ENCODE measurements at places on chromosomes 16 and 17.

DNA sequence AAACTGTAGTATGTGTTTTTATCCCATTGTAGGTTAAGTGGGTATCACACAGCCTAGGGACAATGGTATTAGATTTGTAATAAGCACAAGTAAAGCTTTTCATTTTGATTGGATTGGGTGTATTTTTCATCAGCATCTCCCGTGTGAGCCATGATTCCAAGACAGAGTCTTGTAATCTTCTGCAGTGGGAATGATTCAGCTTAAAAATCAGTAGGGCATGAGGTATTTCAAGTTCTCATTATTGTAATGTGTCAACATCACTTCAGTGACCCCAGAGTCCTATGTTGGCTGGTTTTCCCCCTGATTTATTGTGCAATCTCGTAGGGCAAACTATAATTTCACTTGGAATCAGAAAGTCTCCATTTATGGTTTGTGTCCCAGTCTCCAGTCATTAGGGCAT is 833.2 kb upstream of the RBFOX1 start:
- DNase-seq, result no peak

GRCh38 chr17:35491417-35491816 is 42.9 kb upstream of the SLFN13 start:
- DNase-seq, result no peak

DNA sequence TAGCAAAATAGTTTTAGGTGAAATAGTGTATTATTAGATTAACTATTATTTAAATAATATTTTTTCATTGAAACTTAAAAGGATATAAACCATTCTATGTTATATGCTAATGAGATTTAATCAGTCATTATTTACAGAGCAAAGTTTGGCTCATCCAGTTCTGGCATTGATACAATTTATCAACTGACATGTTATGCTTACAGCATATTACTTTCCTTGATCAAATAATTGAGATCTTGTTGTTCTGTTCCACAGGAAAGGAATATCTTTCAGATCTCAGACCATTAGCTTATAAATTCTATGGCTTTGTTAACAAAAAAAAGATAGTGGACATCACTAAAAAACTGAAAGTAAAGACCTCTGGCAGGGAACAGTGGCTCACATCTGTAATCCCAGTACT is 403.0 kb downstream of the ZFHX3 start:
- DNase-seq, result no peak

GRCh38 chr16:81609323-81609892 is 164.8 kb downstream of the CMIP start:
- DNase-seq, result no peak

GRCh38 chr17:38685491-38685890 is 10.7 kb upstream of the EPOP start:
- DNase-seq, result no peak

DNA sequence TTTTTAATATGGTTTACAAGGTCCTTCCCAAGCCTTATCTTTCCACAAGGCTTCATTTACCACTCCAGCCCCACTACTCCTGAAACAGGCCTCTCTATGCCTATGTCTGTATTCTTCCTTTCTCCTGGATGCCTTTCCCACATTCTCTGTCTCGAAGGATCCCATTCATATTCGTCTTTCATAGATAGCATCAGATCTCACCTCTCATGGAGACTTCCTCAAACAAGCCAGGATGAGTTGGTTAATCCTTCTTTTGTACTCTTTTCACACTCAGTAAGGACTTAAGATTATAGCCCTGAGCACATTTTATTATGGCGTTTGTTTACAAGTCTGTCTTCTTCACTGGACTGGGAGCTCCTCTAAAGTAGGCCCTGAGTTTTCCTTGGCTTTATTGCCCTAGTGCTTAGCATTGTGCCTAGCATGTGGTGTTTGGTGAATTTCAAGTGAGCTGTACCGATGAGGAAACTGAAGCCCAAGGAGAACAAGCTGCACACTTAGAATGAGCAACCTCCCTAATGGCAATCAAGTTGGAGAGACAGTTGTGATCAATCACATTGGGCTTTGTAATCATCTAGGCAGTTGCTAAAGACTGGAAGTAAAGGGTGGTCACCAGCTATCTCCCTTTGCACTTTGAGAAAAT is 10.0 kb upstream of the TBX4 start:
- no peak for DNase-seq

DNA sequence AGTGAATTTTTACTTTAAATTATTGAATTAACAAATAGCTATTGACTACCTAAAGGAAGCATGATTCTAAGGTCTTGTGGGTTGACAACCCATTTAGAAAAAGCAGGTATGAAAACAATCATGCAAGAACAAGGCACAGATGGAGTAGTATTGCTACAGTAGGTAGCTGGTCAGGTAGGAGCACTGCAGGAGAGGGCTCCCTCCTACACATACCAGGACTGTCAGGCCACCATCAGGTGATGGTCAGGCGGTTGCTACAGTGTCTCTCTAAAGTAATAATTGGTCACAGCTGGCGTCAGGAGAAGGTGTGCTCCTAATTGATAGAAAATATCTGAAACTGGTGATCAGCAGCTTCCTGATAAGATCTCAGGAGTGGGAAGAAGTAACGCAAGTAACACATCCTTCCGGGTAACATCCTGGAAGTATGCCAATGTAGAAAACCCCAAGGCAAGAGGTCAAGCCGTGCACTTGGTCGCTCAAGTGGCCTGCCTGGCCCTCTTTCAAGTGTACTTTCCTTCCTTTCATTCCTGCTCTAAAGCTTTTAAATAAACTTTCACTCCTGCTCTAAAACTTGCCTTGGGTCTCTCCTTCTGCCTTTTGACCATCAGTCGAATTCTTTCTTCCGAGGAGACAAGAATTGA is 486.5 kb downstream of the TMEM114 start:
- no peak for DNase-seq

DNA sequence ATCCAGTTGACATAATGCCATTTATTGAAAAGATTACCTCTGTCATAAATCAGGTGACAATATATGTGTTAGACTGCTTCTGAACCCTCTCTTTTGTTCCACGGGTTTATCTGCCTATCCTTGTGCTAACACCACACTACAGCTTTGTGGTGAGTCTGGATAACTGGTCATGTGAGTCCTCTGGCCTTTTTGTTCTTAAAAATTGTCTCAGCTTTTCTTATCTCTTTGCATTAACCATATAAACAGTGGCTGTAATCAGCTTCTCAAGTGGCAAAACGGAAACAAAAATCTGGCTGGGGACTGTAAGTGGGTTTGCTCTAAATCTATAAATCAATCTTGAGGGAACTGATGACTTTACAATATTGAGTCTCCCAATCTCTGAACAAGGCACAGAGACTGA is 44.6 kb downstream of the STX8 start:
- DNase-seq, result no peak

DNA sequence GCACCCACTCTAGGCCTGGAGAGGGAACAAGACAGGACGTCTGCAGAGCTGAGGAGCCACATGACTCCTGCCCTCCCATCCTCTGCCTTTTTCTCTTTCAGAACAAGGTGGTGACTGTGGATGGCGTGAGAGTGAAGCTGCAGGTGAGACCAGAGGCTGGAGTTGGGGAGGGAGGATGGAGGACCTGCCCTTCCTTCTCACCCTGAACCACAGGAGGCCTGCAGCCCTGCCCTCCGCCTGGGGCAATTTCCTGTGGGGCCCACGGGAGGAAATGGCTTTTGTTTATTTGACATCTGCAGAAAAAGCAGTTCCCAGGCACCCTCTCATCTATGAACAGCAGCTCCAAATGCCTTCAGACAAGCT is 5.1 kb downstream of the RAB37 start:
- DNase-seq, result no peak

DNA sequence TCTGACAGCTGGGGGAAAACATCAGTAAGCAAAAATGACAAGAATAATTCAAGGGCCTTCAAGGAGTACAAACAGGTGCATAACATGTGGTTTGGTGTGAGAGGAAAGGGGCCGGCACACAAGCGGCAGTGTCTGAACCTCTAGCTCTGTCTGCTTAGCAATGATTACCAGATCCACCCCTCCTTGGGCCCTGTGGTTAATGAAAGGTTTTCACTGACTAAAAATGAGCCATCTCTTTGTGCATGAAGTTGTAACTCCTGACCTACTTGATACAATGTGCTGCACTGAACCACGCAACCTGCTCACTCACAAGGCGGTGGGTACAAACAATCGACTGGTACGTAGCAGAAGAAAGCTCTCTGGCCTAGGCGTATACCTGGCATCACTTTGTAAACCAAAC is 15.1 kb downstream of the FAM117A start:
- no peak for DNase-seq

DNA sequence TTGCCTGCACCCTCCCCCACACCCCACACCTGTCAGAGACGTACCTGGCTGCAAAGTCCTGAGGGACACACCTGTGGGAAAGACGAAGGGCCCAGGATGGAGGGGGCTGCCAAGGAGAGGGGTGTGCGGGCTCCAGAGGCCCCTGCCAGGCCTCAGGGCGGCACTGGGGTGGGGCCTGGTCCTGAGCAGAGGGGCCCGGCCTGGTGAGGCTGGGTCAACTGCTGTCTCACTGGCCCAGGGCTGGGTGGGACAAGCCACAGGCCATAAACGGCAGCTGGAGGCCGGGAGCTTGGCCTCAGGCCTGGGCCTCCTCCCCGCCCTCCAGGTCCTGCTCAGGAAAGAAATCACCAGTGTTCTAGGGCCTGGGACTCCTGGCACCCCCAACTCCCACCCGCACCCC is 510 bp downstream of the TPSG1 start:
- no peak for DNase-seq

DNA sequence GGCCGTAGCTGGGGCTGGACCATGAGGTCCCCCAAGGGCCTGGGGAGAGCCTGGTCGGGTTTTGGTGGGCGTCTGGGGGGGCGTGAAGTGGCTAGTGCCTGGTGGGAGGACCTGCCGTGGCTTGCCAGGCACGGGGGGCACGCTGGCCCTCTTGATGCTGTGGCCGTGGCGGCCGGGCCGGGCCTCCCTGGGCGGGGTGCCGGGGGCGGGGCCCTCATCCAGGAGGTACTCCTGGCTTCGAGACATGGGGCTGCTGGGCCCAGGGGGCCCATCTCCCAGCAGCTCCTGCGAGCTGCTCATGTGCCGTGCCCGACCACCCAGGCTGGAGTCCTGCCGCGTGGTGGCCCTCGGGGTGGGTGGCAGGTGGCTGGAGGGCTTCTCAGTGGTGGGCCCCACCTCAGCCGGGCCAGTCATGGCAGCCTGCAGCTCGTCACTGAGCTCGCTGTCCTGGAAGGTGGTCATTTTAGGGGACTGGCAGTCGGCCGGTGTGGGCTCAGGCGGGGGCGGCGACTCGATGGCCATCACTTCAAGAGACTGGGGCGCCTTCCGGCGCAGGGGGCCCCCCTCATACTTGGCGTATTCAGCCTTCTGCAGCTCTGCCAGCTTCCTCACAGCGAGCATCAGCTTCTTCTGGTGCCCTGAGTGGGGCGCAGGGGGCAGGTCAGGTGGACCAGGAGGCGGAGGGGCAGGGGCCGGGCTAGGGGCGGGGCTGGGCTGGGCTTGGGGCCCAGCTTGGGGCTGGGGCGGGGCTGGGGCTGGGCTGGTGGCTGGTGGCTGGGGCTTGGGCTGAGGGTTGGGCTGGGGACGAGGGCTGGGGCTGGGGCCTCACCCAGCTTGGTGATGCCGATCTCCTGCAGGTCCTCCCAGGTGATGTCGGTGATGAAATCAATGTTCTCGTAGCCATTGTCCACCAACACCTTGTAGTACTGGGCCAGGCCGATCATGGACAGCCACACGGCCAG is 15.2 kb downstream of the CASKIN1 start:
- no peak for DNase-seq

GRCh38 chr16:72666267-72666666 is 381.7 kb downstream of the ZFHX3 start:
- DNase-seq, result peak; percentile 7

DNA sequence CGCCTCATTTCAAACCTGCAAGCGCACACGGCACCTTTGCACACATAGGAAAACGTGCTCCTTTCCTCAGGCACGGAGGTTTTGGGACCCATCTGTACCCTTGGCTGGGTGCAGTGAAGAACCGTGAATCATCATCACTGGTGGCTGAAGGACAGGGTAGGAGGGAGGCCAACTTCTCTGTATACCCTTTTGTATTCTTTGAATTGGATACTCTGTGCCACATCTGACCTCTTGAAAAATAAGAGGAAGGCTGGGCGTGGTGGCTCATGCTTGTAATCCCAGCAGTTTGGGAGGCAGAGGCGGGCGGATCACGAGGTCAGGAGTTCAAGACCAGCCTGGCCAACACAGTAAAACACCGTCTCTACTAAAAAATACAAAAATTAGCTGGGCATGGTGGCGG is 11.7 kb downstream of the GPRC5B start:
- DNase-seq, result no peak

DNA sequence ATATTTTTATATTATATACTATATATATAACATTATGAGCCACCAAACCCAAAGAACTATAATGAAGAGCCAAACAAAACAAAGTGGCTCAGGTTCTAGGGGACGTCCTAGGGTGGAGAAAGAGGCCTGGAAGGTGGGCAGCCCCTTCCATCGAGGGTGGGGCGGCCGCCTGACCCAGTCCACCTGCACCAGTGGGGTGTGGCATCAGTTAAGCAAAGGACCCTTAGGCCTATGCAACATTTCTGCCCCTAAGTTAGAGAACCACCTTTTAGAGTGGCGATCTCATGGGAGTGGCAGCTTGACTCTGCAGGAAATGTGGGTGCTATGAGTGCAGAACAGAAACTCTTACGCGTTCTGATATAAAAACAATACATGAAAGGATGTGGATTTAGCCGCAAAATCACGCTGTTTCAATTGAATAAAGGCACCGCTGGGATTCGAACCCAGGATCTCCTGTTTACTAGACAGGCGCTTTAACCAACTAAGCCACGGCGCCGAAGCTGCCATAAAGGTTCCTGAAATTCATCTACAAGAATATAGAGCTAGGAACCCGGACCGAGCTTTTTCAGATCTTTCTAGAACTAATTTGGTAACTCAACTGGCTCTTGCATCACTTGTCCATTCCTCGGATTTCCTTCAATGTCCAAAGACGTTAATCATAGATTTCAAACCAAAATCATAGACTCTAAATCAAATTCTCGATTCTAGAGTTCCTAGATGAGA is 15.6 kb upstream of the AURKB start:
- peak; percentile 86 for DNase-seq

- DNase-seq, result no peak
These were observed 855 bp upstream of the MEOX1 start for GRCh38 chr17:43662413-43663141.

DNA sequence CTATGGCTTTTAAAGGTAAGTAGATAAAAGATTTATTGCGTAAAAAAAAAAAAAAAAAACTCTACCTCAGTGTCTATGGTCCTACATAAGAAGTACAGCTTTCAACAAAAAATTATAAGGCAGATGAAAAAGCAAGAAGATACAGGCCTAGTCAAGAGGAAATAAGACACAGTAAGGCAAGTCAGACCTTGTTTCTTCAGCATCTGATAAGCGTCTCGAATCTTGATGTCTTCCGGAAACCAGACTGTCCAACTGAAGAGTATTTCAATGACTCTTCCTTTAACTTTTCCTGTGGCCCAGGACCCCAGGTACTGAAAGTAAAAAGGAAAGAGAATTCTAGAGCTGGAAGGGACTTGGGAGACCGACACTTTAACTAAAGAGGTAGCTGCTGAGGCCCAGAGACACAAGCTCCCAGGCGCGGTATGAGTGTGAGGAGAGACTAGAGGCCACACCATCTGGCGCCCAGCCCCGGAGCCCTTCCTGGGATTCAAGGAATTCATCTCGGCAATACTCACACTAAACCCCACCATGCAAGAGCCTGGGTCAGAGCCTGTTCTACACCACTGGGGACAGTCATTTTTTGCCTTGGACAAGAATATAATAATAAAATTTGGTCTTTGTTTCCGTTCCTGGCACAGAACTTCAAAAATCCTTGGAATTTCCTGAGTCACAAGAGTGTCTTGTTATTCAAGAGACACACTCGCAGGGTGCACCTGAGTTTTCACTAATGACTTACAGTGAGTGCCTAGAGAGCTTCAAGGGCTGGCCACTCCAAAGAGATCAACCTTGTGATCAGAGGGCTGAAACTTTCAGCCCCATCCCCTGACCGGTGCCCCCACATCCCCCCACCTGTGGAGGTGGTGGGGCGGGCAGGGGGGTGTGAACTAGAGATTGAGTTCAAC is 18.6 kb downstream of the GGA2 start:
- DNase-seq, result no peak
